ENCODE measurements at places on chromosomes 16 and 17.

- no peak for DNase-seq
Measured at GRCh38 chr17:44384823-44385286, 4.6 kb downstream of the ITGA2B start.

DNA sequence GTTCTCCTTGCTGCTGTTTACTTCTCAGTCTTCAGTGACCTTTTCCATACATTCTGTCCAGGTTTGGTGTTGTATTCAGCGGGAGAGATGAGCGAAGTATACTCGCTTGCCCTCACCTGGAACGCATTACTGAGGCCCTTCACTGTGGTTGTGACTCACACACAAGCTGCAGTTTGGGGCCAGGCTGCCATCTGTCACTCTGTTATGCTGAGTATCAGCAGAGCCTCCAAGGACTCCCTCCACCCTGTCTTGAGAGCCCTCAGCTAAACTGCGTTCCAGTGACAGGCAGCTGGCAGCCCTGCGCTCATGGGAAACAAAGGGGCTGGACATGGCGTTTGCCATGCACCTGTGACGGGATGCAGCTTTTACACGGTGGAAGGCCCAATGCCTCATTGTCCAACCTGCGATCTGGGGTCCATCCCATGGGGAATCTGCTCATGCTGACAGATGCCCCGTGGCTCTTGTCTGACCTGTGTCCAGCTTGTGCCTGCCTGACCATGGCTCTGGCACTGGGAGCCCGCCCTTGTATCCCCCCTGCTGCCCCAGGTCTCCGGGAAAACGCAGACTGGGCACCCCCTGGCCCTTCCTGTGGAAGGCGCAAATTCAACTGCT is 6.5 kb upstream of the ZNF778 start:
- peak; percentile 73 for DNase-seq

DNA sequence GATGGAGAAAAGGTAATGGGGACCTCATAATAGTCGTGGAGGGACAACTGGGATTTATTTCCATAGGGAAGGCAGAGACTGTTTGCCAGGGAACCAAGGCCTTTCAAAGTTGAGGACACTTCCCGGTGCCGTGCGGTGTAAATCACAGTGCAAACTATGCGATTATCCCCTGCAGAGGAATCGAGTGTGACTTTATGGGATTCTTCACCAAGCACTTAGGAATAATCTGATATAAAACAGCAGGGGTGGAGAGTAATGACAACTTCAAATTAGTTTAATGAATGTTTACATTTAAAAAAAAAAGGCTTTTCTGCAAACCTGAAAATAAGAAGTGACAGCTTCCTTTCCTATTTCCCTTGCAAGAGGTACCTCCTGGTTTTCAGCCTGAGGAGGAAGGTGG is 538.2 kb downstream of the MAF start:
- DNase-seq: peak; percentile 88

DNA sequence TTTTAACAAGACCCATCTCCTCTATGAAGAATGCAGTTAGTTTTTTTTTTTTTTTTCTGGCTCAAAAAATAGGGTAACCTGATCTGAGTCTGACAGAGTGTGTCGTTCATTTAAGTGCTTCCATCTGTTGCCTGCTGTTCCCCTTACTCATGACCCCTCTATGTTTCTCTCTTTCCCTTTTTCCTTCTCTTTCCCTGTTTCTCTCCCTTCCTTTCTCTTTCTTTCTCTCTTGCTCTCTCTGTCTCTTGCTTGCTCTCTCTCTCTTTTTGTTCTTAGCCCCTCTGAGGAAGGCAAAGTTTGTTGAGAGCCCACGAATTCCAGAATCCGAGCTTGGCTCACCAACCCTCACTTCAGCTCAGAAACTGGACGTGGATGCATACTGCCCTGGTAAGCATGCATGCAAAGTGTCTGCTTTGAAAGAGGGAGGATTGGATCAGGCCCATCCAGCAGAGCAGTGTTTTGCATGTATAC is 185.0 kb downstream of the TANC2 start:
- DNase-seq: peak; percentile 69

GRCh38 chr17:75128694-75129505 is 2.6 kb downstream of the NT5C start:
- no peak for DNase-seq

GRCh38 chr16:7236824-7237410 is 95.7 kb upstream of the RBFOX1 start:
- DNase-seq: no peak
